CD4-positive, alpha-beta T cell treated with Interleukin-6 at 100 ng/mL for 8 hours (primary cell): ENCODE measurements at places on chromosomes 16 and 17.
A peak's percentile ranks its signal among the peaks of the same experiment; 100 is the strongest.

DNA sequence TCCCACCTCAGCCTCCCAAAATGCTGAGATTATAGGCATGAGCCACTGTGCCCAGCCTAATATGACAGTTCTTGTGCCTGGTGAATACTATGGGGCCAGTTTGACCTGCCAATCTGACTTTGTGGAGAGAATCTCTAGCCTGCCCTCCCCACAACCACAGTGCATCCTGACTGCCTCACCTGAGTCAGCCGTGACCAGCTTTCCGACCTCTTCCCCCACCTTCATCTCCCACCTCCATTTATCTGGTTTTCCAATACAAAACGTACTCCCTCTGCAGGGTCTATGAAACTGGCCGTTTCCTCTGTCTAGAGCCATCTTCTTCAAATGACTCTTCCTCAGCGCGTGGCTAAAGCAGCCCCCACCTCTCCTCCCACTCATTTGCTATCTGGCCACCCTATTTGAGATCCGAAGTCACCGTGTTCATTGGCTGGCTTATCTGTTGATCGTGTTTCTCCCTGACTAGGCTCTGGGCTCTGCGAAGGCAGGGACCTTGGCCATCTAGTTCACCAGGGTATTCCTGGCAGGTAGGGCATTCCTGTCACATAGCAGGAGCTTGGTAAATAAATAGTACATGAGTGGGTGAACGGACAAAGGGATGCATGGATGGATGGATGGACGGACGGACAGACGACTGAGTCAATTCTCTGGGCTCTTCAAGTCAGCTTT lies 22.3 kb upstream of the PLLP start:
- no peak for DNase-seq

DNA sequence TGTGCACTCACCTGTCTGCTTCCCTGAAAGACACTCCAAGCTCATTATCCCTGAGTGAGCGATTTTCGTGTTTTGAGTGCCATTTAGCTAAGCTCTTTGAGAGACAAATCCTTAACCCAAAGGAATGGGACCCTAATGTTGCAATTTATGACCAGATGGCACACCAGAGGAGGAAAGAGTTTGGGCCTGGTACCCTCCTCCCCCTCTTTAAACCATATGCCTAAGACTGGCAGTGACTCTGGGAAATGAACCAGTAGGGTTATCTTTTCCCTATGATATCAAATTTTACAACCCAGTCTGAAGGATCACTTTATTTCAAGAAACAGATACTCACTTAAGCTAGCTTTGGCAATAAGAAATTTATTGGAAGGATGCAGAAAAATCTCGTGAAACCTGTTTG lies 550.4 kb downstream of the TOX3 start:
- DNase-seq: no peak

GRCh38 chr16:10943064-10943353 lies 741 bp upstream of the DEXI start:
- DNase-seq: no peak

GRCh38 chr17:7709031-7709430 lies 4.0 kb downstream of the EFNB3 start:
- no peak for DNase-seq

DNA sequence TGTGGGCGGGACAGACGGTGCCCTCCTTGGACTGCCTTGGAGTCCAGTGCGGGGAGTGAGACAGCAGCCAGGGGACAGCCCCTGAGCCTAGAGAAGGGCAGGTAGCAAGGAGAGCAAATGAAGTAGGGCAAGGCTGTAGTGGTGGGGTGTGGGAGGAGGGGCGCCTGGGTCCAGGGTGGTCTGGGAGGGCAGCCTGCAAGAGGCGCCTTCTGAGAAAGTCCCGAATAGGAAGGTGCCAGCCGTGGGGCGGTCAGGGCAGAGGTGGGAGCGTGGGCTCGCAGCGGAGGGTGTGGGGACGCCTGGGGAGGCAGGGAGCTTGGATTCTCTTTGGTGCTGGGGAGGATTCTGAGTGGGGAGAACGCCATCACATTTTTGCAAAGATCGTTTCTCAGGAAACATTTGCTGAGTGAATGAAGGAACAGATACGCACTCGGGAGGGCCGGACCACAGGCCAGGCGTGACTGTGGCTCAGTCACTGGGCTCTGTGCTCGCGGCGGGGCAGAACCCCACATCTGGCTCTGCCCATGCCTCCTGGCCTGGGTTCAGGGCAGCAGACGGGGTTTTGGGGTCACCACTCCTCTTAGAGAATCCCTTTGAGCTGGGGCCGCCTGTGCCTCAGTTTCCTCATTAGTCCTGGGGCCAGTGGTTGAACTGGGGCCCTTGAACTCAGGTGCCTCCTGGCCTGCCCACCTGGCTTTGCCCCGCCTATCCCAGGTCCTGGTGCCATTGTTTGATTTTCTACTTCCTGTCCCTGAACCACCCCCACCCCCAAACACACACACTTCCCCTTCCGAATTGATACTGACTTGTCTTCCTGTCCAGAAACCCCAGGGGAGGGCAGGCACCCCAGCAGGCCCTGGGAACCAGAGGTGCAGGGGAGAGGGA lies 4.2 kb downstream of the SNN start:
- peak; percentile 55 for DNase-seq

DNA sequence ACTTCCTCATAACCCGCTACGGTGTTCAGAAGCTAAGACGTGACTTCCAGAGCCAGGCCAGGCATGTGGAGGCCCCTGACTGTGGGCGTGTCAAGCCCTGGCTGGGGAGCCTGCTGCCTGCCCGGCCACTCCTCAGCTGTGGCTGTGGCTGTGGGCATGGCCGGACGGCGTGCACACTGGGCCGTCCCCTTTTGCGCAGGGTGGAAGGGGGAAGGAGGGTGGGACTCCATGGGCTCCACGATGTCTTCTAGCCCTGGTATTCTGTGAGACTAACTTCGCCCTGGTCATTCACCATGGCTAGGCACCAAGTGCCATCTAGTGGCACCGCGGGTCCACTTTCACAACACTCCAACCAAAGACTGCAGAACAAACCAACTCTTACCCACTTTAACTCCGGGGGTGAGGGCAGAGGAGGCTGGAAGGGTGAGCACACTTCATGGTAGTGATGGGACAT lies 67.9 kb downstream of the N4BP1 start:
- DNase-seq: no peak

- DNase-seq: no peak
Observed at GRCh38 chr16:59216291-59216690, 482.2 kb upstream of the GOT2 start.

DNA sequence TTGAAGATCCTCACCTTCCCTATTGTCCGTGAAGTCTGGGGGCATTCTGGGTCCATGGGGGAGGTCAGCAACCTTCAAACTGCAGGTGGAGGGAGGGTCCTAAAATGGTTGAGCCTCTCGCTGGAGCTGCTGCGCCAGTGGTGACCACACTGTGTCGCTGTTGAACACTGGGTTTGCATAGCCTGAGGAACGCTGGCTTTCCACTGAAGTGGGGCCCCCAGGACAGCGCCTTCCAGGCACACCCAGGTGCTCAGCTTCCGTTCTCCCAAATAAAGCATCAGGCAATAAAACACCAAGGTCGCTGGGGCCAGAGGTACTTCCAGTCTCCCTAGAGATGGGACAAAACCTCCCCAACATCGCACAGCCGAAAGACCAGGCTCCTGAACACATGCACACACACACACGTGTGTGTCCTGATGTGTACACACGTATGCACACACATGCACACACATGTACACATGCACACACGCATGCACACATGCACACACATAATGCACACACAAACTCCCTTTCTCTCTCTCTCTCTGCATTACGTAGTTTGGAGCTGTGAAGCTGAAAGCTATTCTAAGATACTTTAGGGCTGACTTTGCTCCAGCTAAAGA lies 120.6 kb downstream of the IRF8 start:
- DNase-seq: no peak

DNA sequence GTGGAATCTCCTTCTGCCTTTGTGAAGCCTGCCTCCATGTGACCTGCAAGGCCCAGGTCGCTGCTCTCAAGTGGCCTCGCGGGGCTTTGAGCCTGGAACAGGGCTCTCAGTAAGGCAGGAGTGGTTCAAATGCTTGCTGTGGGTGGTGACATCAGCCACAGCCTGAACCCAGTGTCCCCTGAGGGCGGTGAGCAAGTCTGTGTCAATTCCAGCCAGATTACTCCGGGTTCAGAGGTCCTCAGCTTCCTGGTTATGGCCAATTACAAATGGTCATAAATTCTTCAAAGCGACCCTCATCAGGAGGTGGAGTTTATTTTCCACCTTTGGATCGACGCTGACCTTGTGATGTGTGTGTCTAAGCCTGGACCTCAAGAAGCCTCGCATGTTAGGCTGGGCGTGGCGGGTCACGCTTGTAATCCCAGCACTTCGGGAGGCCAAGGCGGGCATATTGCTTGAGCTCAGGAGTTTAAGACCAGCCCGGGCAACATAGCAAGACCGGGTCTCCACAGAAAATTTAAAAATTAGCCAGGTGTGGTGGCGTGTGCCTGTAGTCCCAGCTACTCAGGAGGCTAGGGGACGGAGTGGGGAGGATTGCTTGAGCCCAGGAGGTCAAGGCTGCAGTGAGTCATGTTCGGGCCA lies 17.3 kb downstream of the LGALS3BP start:
- no peak for DNase-seq

- DNase-seq: peak; percentile 14
Observed at GRCh38 chr16:2663553-2664546, 18.5 kb upstream of the KCTD5 start.

GRCh38 chr17:71023249-71024030 lies 854.1 kb downstream of the KCNJ2 start:
- DNase-seq: no peak

GRCh38 chr17:83117583-83117982 lies 38.2 kb downstream of the METRNL start:
- no peak for DNase-seq

DNA sequence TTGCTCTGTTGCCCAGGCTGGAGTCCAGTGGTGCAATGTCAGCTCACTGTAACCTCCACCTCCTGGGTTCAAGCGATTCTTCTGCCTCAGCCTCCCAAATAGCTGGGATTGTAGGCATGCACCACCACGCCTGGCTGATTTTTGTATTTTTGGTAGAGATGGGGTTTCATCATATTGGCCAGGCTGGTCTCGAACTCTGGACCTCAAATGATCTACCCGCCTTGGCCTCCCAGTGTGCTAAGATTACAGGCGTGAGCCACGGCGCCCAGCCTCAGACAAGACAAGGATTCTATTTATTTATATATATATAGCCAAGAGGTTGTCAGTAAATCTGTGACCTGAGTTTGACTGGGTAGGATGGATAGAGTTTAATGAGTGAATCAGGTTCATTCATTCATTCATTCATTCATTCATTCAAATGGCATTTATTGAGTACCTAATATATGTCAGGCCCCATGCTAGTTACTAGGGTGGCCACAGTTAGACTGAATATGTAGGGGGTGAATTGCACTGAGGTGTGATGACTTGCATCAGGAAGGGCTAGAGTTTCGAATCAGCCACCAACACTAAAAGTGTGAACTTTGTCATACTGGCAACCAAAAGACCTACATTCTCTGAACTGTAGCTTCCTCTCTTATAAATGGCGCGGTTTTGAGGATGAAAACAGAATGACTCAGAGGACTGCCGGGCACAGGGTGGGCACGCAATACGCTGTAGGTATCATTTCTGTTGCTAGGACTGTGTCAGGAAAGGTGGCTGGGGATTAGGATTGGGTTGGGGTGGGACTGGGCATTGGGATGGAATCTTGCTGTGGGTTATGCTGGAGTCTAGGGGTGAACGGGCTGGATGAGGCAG lies 37.8 kb downstream of the ITGAE start:
- peak; percentile 55 for DNase-seq

DNA sequence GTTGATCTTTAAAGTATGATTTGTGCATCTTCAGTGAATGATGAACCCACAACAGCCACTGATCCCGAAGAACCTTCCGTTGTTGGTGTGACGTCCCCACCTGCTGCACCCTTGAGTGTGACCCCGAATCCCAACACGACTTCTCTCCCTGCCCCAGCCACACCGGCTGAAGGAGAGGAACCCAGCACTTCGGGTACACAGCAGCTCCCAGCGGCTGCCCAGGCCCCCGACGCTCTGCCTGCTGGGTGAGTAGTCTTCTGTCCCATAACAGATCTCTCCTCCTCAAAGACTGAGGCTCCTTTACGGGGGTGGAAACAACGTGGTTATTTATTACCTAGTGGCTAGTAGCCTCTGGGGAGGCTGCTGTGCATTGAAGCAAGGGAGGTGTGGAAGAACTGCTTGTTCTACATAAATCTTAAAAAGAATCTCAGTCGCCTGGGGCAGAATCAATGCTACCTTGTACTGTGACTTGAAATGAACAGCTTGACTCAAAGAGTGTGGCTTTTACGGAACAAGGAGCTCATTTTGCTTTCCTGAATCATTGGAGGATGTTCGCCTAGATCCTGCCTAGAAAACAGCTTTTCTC lies 63.0 kb upstream of the CLEC18A start:
- no peak for DNase-seq

DNA sequence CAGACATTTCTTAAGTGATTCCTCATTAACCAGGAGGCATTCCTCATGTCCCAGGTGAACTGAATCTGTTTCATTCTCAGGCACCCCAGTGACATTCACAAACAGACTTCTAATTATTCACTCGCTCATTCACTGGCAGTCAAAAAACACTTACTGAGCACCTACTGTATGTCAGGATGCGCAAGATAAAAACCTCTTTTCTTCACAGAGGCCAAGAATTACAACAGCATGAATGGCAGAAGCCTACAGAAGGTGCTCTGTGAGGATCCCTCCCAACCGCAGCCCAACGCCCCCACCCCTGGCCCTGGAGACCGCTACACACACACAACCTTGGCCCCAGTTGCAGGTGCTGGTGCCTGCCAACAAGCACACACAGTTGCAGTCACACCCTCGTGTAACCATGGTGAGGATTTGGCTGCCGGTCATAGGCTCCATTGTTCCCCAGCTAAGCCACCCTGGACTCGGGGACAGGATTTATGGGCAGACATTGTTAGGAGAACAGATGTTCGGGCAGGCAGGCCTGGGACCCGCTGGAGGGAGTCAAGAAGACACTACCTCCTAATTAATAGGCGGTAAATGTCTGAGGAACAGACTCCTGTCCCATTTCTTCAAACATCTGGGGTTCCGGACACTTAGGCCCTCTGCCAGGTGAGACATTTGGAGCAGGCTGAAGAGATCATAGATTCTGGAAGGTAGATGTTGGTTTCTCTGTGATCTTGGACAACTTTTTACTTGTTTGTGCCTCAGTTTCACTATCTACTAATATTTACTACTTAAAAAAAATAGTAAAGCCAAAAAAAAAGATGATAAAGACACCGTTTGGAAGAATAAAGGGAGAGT lies 43.2 kb downstream of the CUEDC1 start:
- no peak for DNase-seq

- no peak for DNase-seq
Observed at GRCh38 chr16:49281480-49281842, at the start of gene CBLN1. CBLN1 (minus strand) TSS chr16:49281838; CDS start chr16:49281465, 373 bp downstream.

- no peak for DNase-seq
Observed at GRCh38 chr16:68972720-68973119, 129.4 kb downstream of the TANGO6 start.

- no peak for DNase-seq
Observed at GRCh38 chr17:36131421-36131820, 27.8 kb downstream of the CCL4 start.
